ENCODE measurements at places on chromosomes 2 and 18.

DNA sequence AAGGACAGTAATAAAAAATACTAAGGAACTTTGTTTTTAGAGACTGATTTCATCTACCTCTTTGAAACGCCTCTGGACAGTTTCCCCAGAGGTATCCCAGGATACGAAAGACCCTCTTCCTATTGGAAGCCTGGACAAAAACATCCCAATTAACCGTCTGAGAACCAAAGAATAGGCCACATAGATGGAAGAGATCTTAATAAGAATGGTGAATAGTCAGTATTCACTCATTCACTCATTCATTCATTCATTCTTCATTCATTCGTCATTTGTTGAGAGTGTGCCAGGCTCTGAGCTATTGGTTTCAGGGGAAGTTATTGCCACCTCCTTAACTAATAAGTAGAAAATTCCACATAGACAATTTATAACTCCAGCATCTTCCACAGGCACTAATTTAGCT, 73.2 kb upstream of the SP5 start:
- no peak for DNase-seq

DNA sequence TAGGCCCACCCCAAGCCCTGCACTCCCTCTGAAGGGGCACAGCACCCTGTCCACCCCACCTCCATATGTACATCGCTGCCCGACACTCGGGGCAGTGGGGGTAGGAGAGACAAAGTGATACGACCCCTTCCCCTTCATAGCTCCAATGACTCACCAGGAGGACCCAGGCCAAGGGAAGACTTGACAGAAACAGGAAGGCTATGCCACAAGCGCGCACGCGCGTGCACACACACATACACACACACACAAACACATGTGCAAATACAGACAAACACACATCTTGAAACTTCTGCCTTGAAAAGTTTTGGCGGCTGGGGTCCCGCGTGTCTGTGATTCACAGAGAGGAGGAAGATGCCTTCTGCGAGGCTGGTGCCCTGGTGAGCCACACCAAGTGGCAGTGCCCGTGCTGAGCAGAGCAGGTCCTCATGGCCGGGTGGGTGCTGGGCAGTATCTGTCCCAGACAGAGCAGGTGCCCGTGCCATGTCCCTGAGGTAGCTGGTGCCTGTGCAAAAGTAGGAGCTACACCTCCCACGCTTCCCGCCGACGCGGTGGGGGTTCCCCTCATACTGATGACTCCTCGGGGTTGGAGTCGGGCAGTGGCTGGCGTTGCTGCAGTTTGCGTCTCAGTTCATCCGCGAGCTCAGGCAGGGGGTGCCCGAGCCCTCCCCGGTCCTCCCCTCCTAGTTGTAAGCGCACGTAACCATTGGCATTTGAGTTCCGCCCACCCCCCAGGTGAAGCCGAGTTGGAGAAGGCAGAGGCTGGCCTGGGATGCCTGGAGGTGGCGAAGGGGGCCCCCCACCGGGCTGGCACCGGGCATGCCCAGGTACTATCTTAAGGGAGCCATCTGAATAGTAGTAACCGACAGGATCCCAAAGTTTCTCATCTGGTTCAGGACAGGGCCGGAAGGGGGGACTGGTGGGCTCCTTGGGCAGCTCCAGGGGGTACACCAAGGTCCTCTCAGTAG, 2.5 kb upstream of the ANKRD39 start:
- no peak for DNase-seq

DNA sequence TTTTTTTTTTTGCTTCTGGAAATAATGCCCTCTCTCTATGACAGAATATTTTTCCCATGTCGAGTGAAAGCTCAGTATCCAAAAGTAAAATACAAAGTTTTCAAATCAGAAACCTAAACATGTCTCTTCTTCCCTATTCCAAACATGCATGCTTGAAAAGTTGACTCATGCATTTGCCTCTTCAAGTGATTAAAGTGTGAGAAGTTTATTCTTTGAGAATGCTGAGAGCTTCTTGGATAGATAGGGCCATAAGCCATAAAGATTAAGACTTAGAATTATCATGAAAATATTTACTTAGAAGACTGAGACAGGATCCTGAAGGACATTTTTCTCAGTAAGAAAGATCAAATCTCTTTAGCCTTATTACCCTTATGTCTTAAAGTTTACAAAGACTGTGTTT, 98.6 kb upstream of the EPB41L5 start:
- DNase-seq = no peak

DNA sequence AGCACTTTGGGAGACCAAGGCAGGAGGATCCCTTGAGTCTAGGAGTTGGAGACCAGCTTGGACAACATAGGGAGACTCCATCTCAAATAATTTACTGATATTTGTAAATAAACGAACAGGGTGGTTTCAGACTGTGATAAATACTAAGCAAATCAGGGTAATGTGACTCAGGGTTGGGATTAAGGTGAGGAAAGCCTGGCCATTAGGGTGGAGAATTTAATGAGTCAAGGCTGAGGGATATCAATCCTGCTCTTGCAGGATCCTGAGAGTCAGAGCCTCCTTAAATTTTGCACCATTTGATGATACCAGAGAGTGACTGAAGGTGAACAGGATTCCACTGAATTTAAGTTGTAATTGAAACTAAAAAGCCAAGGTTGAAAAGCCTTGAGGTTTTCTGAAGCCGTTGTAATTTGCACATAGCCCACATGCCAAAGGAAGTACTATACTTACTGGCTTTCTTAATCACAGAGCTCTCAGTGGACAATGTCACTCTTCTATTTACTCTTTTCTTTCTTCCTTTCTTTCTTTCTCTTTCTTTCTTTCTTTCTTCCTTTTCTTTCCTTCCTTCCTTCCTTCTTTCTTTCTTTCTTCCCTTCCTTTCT, 28.6 kb upstream of the AP1S3 start:
- no peak for DNase-seq

DNA sequence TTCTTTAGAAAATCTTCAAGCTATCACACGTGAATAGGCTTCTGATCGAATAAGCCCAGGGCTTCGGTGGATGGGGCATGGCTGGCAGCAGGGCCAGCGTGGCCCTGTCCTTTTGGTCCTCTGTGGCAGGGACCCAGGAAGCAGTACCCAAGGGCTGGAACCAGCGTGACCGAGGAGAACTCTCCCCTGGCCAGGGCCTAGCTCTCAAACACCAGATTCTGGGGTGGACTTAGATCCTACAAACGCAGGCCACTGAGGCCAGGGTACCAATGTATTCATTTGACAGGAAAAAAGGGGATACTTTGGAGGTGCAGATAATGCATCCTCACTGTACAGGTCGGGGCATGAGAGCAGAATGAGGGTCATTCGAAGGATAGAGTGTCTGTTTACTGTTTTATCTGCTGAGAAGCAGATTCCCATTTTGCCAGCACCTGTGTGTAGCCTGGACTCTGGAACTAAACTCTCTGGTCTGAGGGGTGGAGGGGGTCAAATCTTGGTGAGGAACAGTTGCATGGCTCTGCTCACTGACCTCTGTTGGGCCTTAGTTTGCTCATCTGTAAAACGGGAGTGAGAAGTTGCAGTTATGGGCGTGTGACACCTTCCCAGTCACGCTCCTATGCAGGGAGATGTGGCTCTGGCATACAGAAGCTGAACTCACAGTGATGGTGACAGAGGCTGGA, 51.4 kb downstream of the SH3BP4 start:
- no peak for DNase-seq

DNA sequence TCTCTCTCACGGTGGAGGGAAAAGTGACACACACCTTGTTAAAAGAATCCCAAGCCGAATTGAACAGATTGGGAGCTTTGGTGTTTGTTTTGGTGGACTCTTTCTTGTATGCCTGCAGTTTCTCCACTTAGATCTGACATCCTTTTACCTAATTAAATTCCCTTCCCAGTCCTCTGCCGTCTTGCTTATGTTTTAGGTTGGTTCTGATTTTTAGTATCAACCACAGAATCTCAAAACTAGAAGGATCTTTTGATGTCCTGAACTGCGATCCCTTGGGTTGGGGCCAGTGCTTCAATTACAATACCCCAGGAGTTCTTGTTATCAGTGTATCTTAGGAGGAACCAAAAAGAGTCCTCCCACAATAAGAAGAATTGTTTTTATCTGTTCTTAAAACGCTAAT, 112.3 kb downstream of the PRKCE start:
- no peak for DNase-seq

GRCh38 chr2:200077210-200077650, 121.8 kb downstream of the MAIP1 start:
- no peak for DNase-seq

DNA sequence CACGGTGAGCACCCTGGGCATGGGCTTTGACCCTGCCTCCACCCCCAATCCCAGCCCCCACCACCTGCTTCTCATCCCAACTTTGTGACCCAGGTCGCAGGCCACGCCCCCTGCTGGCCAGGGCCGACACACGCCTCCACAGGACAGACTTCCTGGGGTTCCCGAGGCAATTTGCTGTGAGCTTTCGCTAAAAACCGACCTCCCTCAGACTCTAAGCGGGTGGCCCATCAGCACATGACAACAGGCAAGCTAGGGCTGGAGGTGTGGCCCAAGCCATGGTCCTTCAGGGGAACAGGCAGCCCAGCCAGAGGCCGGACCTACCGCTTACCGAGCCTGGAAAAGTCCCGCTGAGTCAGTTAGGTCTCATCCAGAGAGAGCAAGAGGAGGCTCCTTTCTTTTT, 31.9 kb downstream of the C1QL2 start:
- DNase-seq = no peak

- DNase-seq = peak; percentile 60
These were observed 23.9 kb upstream of the BOD1L2 start for GRCh38 chr18:57122936-57123510.

GRCh38 chr2:119475225-119475856, 43.7 kb downstream of the TMEM37 start:
- no peak for DNase-seq

GRCh38 chr18:60895181-60895580, 438.0 kb upstream of the CDH20 start:
- no peak for DNase-seq

All from NCI-H2107 (cell line).